ENCODE measurements at places on chromosomes 2 and 18.
A peak's percentile ranks its signal among the peaks of the same experiment; 100 is the strongest.

DNA sequence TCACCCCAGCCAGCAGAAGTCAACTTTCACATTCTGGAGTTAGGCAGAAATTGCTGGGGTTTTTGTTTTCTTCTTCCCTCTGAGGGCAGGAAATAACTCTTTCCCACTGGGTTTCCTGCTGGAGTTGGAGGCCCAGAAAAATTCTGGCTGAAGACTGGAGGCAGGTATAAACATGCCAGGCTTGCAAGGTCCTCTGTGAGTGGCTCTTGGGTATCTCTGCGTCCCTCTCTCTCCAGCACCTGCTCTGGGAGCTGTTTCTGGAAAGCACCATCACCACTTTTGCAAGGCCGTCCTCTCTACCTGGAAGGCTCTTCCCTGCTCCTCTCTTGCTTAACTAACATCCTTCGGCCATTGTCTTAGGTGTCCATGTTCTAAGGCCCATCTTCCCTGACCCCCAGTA, 91.0 kb downstream of the MCFD2 start:
- DNase-seq = no peak

DNA sequence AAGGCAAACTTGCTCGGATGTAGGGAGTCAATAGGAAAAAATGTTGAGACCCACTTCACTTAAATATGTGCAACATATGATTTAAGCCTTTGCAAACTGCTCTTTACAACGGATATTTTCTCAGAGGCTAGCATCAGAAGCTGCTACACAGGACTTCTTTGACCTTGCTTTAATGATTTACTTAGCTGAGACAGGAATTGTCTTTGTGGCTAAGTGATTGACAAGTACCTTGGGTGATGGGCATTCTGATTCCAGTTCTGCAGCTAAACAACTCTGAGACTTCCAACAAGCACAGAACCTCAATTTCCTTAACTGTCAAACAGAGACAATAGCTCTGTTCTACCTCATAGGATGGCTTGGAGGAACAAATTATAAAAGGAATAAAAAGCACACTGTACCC, 150.2 kb downstream of the NCKAP5 start:
- DNase-seq = no peak

- DNase-seq = no peak
Observed at GRCh38 chr2:166184789-166185188, 57.0 kb upstream of the SCN1A start.

GRCh38 chr2:45047301-45047700, 38.0 kb upstream of the SIX2 start:
- no peak for DNase-seq

DNA sequence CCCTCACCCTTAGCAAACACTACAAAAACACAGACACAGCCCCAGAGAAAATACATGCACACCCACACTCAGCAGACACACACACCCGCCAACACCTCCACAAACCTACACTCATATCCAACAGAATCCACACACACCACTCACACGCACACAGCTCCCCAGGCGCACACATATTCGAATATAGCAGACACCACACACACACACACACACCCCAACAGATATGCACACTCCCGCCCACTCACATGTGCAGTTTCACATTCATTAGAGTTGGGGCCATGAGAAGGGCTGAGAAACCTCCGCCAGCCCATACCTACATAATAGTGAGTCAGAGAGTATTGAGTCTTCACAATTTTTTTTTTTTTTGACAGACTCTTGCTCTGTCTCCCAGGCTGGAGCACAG, 29.4 kb upstream of the NOTO start:
- DNase-seq = peak; percentile 62

- DNase-seq = no peak
Observed at GRCh38 chr2:71477231-71477691, 23.9 kb downstream of the DYSF start.

- DNase-seq = peak; percentile 68
Observed at GRCh38 chr2:207251573-207252192, 85.9 kb upstream of the KLF7 start.

- peak; percentile 46 for DNase-seq
Observed at GRCh38 chr2:25844089-25844488, 34.2 kb downstream of the ASXL2 start.
